Upper lobe of left lung (tissue), 6 donors: ENCODE measurements at places on chromosomes 2 and 18. TPM values are rescaled to one million over a fixed set of nuclear protein-coding genes. Genes with fewer than 3 reads are reported as not detected.

- H3K4me3 ChIP-seq = no peak overlapping the region
- H3K36me3 ChIP-seq = no peaks in the 10 kb centered on the region
- no peaks in the 10 kb centered on the region for H3K4me1 ChIP-seq
- H3K27me3 ChIP-seq = no peaks in the 10 kb centered on the region
- H3K27ac ChIP-seq = no peak overlapping the region
These were observed 43.7 kb downstream of the MEX3C start for GRCh38 chr18:51153659-51154371.

SCRN3 gene
- 43.0 TPM for total RNA-seq

GRCh38 chr18:23453680-23454058, 582 bp downstream of the RIOK3 start:
- DNase-seq = no peak
- peak overlapping the region; percentile 100 for H3K27ac ChIP-seq
- no peaks in the 10 kb centered on the region for H3K27me3 ChIP-seq
- peaks cover 54% of the 10 kb centered on the region for H3K4me1 ChIP-seq
- H3K36me3 ChIP-seq = peaks cover 3% of the 10 kb centered on the region
- peak overlapping the region; percentile 95 for H3K4me3 ChIP-seq

GRCh38 chr2:32372519-32373182, 15.8 kb downstream of the BIRC6 start:
- H3K4me3 ChIP-seq = no peak overlapping the region
- H3K27me3 ChIP-seq = no peaks in the 10 kb centered on the region
- no peak overlapping the region for H3K27ac ChIP-seq
- peaks cover 34% of the 10 kb centered on the region for H3K4me1 ChIP-seq
- no peak for DNase-seq

DNA sequence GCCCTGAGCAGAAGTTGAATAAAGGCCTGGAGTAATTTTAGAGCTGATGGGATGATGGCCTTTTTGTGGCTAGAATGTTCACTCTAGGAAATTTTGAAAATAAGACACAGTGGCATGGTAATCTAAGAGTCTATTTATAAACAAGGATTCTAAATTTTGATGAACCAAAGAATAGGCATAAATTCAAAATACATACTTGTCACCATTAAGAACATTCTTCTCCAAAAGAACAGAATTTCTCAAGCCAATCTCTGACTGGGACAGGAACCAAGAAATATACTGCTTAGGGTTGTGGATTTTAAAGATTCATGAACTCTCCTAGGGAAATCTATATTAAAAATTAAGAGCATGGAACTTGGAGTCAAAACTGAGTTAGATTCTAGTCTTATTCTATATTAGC, 98.2 kb upstream of the SETBP1 start:
- H3K36me3 ChIP-seq = no peaks in the 10 kb centered on the region
- H3K4me1 ChIP-seq = no peaks in the 10 kb centered on the region
- DNase-seq = no peak
- H3K4me3 ChIP-seq = no peak overlapping the region
- no peaks in the 10 kb centered on the region for H3K27me3 ChIP-seq
- no peak overlapping the region for H3K27ac ChIP-seq

CMPK2 gene
- total RNA-seq = 37.2 TPM
